ENCODE measurements at places on chromosomes 12 and 14. TPM values are rescaled to one million over a fixed set of nuclear protein-coding genes. Genes with fewer than 3 reads are reported as not detected.

DNA sequence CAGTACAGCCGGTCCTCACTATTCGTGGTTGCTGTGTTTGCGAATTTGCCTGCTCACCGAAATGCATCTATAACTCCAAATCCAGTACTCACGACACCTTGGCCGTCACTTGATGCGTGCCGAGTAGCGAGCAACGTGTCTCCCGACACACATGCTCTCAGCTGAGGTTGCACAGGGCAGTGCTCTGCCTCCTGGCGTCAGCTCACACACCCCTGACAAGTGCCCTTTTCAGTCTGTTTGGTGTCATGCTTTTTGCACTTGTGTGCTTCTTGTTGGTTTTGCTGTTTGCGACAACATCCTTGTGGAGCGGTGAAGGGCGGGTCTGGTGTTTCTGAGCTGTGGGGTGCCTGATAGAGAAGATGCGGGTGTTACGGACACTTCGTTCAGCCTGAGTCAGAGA is 110.4 kb upstream of the RFLNA start:
- no peak for DNase-seq

GRCh38 chr12:4041187-4041885 is 168.1 kb upstream of the PARP11 start:
- no peak for DNase-seq

GRCh38 chr12:120055231-120056000 is 61.1 kb downstream of the RAB35 start:
- no peak for DNase-seq

- no peak for DNase-seq
Observed at GRCh38 chr12:44223736-44224135, 387.9 kb downstream of the TMEM117 start.

ZDHHC17 gene
- 14.6 TPM for polyA plus RNA-seq

NID2 gene
- 39.8 TPM for polyA plus RNA-seq

DRAM1 gene
- 99.2 TPM for polyA plus RNA-seq
